ENCODE measurements at places on chromosomes 16 and 17.

GRCh38 chr17:77905766-77906165 is 52.7 kb upstream of the TNRC6C start:
- DNase-seq: no peak

- no peak for DNase-seq
These were observed 77.4 kb upstream of the CCL2 start for GRCh38 chr17:34177642-34178041.

DNA sequence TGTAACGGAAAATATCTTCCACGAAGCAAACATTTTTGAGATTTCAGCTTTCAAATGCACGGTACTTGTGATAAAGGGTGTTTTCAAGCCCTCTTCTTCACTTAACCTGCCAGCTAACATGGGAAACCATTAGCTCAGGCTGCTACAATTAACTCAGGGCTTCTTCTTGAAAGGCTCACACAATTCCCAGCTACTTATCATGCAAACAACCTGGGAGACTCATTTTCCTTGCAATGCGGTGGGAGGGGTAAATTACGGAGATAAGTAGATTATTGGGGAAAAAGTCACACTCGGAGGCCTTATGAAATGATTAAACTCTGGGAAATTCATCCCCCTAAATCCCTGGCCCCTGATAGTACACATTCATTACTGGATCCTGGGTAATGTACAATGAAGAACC is 266.4 kb downstream of the STX8 start:
- DNase-seq: no peak

DNA sequence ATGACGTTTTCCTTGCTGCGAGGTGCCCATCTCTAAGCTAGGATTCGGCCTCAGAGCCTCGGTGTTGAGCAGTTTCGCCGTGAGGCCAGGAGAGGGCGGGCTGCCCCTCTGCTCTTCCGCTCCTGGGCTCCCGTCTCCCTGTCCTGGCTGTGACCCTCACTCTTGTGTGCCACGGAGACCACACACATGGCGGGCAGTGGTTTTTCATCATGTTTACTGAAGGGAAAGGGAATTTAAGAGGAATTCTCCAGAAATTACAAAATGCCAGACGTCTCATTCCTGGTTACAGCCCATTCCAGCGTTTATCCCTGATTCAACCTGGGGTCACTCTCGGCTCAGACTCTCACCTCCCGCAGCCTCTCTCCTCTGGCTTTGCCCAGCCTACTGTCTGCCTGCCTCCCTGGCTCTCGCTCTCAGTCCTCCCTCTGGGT is 96.8 kb upstream of the ELAC2 start:
- no peak for DNase-seq

GRCh38 chr16:10640934-10641333 is 53.8 kb downstream of the TEKT5 start:
- DNase-seq: no peak

DNA sequence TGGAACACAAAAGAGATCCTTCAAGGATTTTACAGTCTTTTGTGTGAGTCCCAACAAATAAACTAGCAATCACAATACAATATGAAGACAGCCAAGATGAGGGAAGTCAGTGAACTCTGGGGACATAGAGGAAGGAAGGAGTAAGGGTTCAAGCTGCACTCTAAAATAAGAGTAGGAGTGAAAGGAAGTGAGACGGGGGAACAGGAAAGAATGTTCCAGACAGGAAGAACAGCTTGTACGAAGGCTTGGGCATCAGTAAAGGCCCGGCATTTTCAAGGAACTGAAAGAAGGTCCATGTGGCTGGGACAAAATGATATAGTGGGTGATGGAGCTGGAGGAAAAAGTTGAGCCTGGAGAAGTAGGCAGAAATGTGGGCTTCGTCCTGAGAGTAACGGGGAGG is 4.5 kb downstream of the CCL17 start:
- DNase-seq: no peak

DNA sequence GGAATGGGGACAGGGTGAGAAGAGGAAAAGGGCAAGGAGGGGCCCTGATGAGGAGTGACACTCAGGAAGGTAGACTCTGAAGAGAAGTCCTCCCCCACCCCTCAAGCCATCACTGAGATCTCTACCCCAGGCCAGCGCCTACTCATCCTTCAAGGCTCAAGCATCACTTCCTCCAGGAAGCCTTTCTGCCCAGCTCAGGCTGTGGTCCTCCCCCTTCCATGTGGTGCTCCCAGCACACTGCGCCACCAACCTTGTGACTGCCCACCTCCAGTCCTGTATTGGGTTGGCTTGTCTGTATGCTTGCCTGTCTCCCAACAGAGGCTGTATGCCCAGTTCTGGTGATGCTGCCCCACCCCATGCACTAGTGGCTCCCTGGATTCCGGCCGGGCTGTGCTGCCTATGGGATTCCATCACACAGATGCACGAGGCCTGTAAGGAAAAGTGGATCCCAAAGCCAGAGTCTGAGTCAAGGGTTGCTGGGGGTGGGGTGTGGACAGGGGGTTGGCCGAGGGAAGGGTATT is 19.8 kb upstream of the ZFP90 start:
- no peak for DNase-seq

GRCh38 chr17:56083475-56083874 is 69.8 kb upstream of the ANKFN1 start:
- DNase-seq: no peak

GRCh38 chr17:21125862-21126261 is 902 bp upstream of the DHRS7B start:
- no peak for DNase-seq

DNA sequence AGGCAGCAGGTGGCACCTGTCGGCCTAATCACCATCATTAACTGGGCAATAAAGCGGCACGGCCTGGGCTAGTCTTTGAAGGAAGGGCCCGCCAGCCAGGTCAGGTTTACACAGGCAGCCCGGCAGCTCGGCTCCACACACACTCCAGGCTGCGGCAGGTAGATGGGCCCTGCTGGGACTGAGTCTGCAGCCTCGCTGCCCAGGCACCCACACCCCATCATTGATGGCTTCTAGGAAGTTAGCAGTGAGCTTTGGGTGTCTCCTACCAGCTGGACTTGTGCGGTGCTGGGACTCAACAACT is 6.8 kb upstream of the FOXN1 start:
- DNase-seq: no peak

GRCh38 chr16:901715-902601 is 68.8 kb downstream of the LMF1 start:
- DNase-seq: no peak

GRCh38 chr17:78240012-78240655 is 8.7 kb downstream of the TMEM235 start:
- DNase-seq: no peak

DNA sequence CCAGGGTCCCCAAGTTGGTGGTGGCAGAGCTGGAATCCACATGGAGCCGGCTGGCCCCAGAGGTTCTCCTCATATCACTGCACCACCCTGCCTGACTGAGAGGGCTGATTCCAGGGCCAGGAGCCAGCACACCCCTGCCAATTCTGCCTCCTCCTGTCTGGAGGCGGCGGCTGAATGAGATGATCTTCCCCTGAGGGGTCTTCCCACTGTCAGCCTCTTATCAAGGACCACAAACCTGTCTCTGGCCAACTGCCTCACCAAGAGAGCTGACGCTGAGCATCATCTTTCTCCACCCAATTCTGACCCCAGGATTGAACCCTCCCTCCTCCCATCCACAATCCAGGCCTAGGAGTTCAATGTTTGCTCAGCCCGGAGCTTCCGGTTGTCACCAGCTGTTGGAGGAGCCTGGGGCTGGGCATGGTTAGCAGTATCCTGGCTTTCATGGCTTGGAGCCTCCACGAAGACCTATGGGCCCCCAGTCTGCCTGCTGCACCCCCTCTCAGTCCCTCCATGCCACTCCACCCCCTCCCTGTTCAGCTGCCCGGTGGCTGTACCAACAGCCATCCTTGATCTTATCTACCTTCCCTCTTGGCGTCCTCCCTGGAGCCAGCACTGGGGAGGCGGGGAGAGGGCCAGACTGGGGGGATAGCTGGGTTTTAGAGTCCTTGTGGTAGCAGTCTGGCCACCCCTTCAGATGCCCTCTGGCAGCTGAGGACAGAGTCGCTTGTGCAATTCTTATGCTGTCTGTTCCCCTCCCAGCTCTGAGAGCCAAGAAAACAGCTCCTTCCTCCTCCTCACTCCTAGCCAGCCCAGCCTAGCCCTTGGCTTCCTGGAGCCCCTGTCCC is 25.6 kb downstream of the ABCC3 start:
- no peak for DNase-seq

DNA sequence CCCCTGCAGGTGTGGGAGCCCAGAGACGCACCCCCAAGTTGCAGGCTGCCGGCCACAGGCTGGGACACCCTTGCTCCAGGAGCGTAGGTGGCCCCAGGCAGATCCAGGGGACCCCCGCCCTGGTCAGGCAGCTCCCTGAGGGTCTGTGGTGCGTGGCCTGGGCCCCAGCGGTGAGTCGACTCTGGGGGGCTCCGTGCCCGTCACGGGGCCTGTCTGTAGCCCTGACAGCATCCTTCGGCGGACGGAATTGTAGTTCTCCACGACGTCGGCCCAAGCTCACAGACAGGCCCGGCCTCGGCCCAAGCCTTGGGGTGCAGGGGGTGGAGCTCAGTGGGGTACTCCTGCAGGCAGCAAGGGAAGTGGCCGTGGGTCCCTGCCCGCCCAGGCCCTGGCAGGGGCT is 82.9 kb downstream of the LMF1 start:
- DNase-seq: no peak

DNA sequence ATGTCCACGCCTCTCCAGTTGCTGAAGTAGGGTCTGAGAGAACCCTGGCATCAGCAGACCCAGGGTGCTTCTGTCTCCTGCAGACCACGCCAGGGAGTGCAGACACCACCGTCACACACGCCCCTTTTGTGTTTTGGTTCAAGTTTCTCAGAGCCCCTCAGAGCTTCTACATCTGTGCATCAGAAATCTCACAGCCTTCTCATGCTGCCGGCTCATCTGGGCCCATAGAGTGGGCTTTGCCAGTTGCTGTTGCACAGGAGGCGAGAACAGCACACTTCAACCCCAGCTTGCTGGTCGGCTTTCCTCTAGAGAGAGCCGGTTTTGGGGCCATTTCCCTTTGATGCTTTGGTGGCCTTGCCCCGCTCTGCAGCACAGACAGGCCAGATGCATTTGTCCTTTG is 60.9 kb downstream of the PDPK1 start:
- DNase-seq: no peak

GRCh38 chr17:36057911-36058310 is 6.2 kb upstream of the CCL18 start:
- no peak for DNase-seq
